ENCODE measurements at places on chromosomes 5 and 9.
A peak's percentile ranks its signal among the peaks of the same experiment; 100 is the strongest.

DNA sequence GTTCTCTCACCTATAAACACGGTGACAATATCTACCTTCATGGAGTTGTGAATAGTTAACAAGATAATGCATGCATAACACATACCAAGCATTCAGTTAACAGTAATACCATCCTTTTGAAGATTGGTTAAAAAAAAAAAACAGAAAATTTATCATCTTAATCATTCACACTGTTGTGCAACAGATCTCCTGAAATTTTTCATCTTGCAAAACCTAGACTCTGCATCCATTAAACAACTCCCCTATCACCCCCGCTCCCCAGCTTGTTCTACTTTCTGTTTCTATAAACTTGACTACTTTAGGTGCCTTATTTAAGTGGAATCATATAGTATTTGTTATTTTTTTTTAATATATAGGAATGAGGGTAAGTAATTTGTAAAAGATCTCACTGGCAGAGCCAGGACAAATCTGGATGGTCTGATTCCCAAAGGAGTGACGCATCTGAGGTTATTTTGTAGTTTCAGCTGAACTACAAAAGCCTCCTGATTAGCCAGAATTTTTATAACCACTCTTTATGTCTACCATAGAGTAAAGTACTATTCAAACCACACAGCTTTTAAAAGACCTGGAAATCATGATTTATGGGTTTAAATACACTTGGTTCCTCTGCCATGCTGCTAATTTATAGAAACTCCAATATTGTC lies 93.0 kb downstream of the FANCC start:
- no peak for DNase-seq

- DNase-seq: no peak
These were observed 49.2 kb upstream of the PPP1R2B start for GRCh38 chr5:156800929-156801328.

- no peak for DNase-seq
These were observed 19.9 kb downstream of the GDA start for GRCh38 chr9:72169178-72169577.

GRCh38 chr5:138536665-138537315 lies 6.2 kb downstream of the ETF1 start:
- peak; percentile 18 for DNase-seq

Data from Jurkat, Clone E6-1 (cell line).